BE2C (cell line): ENCODE measurements at places on chromosomes 16 and 17.

DNA sequence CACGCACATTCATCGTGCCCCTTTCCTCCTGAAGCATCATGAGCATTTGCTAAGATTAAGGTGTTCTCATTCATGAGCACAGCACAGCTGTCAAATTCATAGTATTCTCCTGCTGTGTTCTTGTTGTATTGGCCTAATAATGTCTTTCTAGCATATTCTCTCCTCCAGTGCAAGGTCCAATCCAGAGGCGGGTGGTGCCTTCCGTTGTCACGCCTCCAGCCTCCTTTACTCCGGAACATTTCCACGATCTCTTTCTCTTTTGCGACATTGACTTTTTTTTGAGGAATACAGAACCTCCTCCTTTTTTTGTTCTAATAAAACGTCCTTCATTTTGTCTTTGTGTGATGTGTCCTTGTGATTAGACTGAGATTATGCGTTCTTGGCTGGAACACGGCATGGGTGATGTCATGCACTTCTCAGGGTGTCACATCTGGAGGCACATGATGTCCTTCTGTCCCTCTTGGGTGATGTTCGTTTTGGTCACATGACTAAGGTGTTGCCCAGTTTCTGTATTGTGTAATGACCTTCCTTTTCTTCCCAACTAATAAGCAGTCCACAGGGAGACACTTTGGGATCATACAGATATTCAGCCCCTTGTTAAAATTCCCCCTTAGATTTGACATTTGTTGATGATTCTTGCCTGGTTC lies 66.3 kb downstream of the CLEC16A start:
- no peak for DNase-seq

GRCh38 chr17:71068408-71068750 lies 899.0 kb downstream of the KCNJ2 start:
- DNase-seq: no peak

DNA sequence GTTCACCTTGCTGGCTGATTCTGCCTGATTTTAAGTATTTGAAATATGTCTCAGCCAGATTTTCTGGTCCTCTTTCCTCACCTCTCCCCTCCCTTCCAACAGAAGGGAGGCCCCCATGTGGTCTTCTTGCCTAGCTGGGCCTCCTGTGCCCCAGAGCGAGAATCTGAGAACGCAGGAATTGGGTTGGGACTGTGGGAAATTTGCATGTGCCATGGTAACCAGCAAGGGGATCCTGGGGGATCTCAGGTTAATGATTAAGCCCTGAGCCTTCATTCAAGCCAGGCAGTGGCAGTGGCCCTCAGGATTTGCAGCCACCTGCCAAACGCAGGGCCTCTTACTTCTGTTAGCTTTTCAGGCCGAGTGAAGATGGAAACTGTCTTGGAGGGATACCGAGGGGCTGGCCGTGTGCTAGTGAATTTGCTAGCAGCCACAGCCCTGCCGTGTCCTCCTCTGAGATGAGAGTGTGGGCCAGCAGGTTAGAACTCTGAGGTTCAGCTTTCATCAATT lies 40.2 kb downstream of the KSR1 start:
- DNase-seq: no peak

DNA sequence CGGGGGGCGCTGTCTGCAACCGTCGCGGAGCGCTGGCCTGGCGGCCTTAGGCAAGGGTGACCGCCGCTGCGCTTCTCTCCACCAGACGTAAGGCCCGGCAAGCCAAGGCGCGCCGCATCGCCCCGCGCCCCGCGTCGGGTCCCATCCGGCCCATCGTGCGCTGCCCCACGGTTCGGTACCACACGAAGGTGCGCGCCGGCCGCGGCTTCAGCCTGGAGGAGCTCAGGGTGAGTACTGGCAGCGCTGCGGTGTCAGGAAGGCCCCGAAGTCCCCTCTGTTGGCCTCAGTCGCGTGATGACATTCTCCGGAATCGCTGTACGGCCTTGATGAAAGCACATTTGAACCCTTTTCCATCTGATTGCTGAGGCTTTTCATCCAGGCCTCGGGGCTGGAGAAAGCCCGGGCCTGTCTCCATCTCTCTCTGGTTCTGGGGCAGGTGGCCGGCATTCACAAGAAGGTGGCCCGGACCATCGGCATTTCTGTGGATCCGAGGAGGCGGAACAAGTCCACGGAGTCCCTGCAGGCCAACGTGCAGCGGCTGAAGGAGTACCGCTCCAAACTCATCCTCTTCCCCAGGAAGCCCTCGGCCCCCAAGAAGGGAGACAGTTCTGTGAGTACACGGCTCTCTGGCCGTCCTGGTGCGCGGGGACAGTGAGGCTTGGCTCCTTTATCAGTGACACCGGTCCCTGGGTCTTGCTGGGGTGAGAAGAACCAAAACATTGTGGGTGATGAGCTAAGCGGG lies 831 bp downstream of the RPL13 start:
- DNase-seq: no peak

- DNase-seq: no peak
Observed at GRCh38 chr17:38762231-38762630, 9.7 kb downstream of the PSMB3 start.

DNA sequence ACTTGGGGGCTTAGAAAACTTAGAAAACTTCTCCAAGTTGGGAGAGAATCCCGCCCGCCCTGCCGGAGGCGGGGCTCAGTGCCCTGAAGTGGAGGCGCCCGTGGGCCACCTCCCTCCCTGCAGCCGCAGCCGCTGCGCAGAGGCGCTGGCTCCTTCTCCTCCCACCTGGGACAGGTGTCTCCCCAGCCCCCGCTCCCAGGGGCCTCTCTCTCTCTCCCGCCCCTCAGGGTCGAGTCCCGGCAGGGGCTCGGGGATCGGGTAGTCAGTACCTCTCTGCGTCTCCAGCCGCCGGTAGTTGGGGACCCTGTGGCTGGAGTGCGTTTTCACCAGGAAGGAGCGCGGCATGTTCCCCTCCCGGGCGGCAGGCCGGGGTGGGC lies 257 bp downstream of the SNAI3 start:
- DNase-seq: no peak

DNA sequence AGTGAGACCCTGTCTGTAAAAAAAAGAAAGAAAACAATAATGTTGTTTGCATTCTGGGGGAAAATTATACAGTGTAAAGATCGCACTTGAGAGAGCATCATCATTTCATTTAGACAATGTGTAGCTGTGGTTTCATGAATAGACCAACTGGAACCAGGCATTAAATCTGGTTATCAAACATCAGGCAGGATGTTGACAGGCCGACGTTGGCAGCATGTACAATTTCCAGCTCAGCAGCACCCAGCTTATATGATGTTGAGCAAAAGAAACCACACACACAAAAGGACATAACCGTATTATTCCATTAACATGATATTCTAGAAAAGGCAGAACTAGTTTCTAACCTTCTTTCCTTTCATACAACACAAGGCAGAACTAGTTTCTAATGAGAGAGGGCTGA lies 5.8 kb downstream of the MARVELD3 start:
- no peak for DNase-seq

DNA sequence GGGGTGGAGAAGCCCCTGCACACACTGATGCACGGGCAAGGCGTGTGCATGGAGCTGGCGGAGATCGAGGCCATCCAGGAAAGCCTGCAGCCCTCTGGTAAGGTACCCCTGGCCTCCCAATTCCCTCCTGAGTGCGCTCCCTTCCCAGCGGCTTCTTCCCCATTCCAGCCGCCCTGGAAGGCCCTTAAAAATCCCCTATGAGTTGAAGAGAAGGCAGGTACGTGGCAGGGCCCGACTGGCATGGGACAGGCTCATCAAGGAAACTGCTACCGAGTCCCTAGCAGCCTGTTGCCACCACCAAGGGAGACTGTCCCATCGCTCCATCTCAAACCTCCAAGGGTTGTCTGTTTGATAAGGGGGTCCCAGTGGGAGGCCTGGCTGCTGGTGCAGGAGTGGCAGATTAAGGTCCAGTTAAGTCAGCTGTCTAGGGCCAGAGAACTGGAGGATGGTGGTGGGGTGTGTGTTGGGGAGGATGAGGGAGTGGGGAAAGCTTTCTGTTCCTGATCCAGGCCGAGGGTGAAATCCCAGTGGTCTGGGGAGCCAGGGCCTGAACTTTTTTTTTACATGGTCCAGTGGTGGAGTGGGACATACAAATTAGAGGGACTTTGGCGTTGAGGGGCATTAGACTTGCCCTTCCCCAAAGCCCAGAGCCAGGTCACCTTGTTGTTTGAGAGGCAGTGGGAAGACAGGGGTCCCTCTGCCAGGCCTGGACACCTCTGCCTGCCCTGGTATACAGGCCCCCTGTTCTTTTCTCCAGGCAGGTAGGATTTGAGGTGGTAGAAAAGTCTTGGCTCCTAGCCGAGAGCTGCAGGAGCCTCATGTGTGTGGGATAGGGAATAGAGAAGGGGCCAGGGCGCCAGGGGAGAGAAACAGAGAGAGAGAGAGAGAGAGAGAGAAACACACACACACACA lies 994 bp downstream of the IGFBP4 start:
- DNase-seq: peak; percentile 43

GRCh38 chr16:69056421-69056820 lies 49.0 kb upstream of the HAS3 start:
- DNase-seq: no peak

GRCh38 chr16:154217-155030 lies 2.0 kb downstream of the HBZ start:
- peak; percentile 53 for DNase-seq

GRCh38 chr16:67100569-67101310 lies 9.0 kb upstream of the PHAF1 start:
- no peak for DNase-seq

GRCh38 chr17:34998205-34998604 lies 17.9 kb downstream of the LIG3 start:
- peak; percentile 79 for DNase-seq

DNA sequence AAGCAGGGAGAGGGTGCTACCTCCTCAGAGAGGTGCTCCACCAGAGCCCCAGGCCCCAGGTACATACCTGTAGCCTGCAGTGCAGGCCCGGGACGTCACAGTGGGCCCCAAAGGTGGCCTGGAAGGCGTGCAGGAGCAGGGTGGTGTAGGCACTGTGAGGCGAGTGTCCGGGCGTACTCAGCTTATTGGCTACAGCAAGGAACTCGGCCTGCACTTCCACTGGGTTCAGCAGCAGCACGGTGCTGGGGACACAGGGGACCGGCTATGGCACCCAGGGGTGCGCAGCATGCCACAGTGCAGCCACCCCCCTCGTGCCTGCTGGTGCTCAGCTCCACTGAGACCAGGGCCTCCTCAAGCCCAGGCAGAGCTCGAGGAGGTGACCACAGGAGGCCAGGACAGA lies 23.2 kb upstream of the PIK3R6 start:
- DNase-seq: no peak

DNA sequence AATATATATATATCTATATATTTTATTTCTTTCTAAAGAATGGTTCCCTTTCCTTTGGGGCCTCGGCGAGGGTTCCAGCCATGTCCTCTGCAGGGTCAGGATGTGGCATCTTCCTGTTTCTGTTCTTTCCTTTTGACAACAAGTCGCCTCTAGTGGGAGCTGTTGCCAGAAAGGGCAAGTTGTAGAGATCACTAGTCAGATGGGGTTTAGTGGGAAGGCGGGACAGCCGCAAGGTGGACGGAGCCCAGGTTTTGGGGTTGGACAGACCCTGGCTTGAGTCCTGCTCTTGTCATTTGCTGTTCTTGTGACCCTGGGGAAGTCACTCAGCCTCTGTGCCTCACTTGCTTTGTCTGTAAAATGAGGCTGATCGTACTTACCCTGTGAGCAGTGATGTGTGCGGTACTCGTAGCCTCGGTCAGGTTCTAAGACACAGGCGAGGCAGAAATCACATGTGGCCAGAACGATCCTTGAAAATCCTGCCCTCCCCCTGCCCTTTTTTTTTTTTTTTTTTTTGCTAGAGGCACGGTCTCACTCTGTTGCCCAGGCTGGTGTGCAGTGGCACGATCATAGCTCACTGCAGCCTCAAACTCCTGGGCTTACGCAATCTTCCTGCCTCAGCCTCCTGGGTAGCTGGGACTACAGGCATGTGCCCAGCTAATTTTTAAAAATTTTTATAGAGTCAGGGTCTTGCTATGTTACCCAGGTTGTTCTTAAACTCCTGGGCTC lies 80.1 kb downstream of the ABCC6 start:
- DNase-seq: peak; percentile 34

DNA sequence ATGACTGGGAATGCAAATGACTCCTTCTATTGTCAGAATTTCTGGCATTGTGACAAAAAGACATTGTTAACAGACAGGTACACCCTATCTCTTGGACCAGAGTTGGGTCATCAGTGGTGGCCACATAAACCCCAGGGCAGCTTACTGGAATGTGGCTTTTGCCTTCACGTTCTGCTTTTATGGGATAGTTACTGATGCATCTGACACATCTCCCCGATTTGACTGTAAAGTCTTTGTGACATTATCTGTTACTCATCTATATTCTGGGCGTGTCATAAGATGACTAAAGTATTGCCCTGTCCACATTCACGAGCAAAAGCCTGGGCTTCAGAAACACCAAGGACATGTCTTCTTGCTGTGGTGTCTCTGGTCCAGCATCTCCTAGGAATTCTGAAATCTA lies 18.7 kb upstream of the AQP8 start:
- no peak for DNase-seq

GRCh38 chr17:49486012-49486641 lies 9.0 kb upstream of the NGFR start:
- no peak for DNase-seq

DNA sequence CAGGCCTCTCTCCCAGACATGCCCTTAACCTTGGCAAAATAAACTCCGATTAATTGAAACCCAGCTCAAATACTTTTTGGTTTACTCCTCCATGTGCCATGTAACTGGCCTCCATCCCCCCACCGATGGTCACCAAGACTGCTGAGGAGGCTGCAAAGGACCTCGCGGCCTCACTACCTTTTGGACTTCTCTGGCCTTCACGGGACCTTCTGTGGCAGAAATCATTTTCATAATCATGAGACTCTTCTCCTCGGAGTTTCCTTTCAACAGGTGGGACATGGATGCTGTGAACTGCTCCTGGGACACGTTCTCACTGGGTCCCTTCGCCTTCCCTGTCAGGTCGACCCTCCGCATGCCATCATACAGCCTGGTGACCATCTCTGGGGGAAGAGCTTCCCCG lies 9.0 kb downstream of the MEAK7 start:
- DNase-seq: no peak

DNA sequence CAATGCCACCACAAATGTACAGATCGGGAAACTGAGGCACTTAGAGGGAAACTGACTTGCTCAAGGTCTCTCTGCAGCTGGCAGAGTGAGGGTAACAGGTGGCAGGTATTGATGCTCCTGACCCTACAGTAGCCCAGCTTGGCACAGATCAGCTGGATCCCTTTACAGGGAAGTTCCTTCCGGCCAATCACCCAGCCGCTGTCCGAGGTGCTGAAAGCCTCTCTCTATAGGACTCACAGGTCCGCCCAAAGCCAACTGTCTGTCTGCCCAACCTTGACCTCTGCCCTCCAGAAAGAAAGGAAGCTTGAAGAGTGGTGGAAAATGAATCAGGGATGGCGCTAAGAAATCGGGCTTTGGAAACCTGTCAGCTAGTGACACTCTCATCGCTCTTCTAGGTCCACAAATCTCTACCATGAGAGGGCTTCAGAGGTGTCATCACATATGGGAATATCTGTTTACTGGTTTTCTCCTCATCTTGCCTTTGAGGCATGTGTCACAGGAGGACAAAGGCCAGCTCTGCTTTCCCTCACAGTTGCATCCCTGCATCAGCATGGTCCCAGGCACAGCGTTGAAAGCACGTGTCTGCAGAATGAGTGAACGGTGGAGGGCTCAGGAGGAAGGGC lies 246.2 kb downstream of the KATNIP start:
- no peak for DNase-seq
